Stimulated activated CD8-positive, alpha-beta memory T cell treated with anti-CD3 and anti-CD28 coated beads, Interleukin-15, amount 100 ng/mL, for 24 hours (primary cell): ENCODE measurements at places on chromosomes 5 and 9.

DNA sequence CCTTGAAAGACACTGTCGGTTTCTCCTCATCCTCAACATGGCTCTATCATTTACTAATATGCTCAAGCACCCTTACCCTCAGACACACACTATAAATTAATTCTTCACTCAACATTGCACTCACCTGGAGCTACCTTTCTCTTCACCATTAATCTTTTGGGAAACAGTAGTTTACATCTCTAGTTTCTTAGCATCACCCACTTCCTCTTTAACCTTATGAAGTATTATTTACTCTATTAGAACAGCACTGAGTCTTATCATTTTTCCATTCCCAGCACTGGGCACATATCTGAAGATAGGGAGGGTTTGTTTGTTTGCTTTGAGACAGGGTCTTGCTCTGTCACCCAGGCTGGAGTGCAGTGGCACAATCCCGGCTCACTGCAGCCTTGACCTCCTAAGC is 213.5 kb downstream of the SMARCA2 start:
- DNase-seq = no peak

DNA sequence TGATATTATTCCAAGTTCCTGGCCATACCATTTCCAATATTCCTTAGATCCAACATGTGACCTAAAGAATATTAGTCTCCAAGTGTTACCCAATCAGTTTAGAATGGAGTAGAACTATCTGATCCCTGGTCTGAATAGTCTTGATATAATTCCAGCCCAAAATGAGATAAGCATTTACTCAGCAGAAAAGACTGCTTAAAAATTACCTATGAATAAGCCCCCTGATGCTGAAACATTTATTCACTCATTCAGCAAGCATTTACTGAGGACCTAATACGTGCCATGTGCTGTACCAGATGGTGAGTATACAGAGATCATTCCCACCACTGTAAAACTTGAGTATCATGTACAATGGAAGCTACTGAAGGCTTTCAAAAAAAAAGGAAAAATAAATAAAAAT is 157.0 kb downstream of the FAM114A2 start:
- DNase-seq = no peak

DNA sequence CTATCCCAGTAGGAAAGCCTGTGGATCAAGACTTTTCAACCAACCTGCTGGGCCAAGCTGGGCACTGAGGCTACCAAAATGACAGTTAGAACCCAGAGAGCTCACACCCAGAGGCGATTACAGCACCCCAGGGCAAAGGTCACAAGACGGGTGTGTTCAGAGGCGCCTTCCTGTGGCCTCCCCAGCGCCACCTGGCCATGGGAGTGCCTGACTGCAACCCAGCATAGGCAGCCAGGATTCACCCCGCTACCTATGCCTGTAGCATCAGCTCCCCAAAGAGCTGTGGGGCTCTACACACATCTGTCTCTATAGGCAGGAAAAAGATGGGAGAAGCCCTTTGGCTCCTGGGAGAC is 33.5 kb downstream of the PDGFRB start:
- DNase-seq = no peak

DNA sequence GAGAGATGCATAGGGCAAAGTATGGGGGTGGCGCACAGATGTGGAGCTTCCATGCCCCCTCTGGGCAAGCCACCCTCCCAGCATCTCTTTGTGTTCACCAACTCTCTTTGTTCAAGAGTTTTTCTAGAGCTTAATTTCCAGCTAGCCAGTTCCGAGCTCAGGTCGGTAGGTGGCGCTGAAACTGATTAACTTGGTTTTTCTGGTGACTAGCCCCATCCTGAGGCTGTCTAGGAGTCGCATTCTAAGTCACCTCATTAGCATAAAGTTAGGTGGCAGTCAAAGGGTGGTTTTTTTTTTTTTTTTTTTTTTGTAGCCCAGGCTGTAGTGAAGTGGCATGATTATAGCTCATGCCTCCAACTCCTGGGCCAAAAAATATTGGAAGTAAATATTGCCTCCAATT is 476.4 kb downstream of the KDM4C start:
- no peak for DNase-seq

DNA sequence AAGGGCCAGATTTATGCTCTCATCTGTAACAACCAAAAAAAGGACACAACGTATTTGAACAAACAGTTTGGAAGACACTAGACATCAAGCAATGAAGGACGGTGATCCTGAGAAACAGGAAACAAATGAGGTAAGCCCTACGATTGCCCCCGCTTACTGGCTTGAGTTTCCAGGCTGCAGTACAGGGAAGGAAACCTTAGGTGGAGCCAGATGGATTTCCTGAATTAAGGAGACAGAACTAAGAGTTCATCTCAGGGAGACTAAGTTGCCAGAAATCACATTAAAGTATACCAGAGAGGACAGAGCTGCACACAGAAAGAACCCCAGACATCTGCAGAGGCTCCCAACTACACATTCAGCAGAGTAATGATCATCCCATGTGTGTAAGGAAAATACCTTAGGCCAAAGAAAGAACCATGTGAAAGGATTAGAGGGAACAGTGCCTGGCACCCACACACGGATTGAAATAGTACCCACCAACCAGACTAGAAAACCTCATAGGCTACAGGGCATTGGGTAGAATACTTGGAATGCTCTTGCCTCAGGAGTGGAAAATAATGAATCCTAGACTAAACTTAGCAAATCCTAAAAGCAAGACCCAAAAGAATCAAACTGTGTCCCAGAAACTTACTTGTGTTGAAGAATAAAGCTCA is 99.3 kb upstream of the NIPBL start:
- no peak for DNase-seq

DNA sequence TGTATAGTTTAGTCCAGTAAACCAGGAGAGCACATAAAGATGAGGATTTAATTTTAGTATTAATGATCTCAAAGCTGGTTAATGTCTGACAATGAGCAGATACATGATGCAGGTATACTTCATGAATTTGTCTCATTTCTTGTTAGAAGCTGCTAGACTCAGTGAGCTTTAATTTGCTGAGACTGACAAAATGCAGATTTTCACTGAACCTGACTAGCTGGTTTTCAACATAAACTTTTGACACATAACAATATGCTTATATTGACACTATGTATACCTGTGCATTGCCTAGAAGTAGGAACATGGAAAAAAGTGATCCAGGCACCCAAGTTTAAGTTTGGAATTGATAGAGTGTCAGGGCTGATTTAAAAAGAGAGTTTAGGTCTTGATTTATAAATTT is 10.8 kb downstream of the UBLCP1 start:
- no peak for DNase-seq

DNA sequence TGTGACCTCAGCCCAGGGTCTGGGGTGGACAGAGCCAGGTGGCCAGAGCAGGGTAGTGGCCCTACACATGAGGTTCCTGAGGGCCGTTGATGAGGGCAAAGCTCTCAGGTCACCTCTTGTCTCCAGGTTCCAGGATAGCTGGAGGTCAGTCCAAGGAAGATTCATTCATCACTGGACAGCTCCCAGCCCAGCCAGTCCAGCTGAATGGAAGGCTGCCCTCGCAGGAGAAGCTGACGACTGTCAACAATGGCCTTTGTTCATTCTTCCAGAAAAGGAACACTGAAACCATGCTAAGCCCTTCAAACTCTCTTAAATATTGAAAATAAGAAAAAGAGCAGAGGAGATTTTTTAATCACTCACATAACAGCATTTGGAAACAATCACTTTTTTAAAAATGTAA is 169.7 kb upstream of the TBCA start:
- DNase-seq = no peak

DNA sequence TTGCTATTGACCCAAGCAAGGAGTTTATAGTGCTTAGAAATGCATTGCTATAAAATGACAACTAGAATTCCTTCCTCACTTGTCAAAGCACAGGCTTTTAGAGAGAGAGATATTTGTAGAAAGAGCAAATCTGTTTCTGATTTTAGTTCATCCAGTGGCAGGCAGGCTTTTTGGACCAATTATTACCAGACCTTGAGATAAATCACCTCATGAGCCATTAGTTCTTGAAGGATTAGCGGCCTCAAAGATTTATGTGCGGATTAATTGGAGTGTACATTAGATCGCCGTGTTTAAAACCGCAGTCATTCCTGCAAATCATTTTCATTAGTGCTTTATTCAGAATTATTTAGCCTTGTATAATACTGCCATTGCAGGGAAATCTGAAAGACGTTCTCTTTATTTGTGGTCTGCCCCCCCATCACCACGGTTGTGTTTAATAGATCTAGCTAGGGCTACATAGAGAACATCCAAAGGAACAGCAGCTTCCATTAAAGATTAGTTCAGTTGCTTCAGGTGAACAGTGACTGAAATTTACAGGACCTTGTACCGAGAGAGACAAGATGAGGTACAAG is 28.8 kb upstream of the TJP2 start:
- DNase-seq = no peak

DNA sequence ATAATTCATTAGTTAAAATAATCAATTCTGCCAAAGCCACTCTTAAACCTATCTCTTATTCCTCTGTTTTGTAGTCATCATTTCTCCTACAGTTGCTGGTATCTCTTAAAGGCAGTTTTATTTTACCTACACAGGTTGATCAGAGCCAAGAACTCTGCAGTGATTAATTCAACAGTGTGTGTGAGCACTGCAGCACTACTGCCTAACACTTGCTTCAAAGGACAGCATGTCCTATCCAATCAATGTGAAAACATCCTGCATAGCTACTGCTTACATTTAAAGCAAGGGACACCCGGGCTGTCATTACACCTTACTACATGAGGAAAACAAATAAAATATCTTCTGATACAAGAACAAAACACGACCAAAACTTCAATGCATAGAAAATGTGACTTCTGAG is 45.1 kb upstream of the HK3 start:
- DNase-seq = no peak

DNA sequence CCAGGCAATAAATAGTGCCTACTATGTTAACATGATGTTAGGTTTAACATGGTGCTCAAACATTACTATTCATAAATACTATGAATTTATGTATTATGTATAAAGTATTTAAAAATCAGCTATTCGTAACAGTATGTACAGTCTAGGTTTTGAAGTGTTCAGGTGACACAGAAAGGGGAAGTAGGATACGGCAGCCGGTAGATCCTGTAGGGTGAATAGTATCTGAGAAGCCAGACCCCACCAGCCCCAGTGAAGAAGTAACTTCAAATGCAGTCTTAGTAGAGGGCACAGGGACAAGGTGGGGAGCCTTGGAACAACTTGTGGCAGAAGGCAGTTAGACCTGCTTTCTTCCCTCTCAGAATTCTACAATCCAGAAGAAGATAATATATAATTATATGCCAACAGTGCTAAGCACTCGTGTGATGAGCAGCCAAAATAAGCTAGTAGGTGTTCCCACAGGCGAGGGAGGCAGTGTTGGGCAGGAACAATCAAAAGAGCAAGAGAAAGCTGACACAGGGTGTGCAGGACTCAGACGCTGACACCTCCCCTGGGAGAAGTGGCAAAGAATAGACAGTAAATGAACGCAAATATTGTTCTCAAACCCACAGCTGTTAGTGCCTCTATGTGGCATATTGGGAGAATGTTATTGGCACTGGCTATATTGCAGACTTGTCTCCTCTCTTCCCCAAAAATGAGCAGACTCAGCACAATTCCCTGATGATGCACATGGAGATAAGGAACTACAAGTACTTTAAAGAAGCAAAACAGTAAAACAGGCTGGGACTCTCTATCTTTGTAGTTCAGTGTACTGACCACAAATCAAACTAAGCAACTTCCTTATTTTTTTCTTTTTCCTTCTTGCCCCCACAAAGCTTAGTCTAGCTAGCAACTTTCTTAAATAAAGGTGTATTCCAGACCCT is 4.6 kb downstream of the ZNF367 start:
- DNase-seq = no peak

DNA sequence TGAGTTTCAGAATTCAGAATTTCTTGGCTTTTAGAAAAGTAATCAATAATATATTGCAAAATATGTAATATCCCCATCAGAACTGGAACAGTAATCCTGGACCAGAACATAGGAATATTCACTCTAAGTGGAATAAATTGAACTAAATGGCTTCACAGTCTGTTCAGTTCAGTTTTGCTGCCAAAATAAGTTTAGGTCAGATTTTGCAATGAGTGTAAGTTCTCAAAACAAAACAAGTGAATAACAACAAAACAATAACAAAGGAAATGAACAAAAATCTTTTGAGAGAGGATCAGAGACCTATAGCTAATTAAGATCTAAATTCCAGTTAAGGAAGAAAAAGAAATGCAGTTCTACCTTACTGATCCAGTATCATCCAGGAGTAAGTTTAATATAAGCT is 9.3 kb downstream of the PTGER4 start:
- DNase-seq = no peak

DNA sequence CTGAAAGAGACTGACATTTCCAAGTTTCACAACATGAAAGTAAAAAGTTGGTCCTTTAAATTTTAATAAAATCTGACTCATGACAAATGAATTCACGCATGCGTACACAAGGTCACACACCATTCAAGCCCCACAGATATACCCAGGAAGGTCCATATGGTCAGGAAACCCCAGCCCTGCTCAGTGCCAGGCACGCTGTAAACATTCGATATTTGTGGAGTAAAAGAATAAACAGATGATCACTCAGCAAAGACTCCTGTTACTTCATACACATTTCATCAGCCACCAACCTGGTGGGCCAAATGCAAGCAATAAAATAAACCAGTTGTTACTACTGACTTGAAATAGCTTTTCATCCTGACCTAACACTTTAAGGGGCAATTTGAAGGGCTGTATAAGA is 158.0 kb upstream of the RETREG1 start:
- DNase-seq = no peak

DNA sequence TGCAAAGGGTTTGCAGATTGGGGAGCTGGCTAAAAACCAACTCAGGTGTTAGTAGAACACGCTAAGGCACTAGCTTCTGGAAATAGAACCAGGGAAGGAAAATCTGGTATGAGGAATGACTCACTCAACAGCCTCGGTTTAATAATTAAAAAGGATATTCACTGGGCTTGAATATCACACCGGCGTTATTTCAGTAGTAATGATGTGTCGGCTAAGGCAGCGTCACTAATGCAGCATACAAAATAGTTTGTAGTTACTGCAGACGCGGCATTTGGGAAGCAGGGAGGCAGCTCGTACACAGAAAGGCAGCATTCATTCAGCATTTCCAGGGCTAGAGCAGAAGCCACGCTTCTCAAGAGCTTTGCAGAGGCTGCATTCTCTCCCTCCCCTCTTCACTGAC is 1.7 kb downstream of the ADRA1B start:
- DNase-seq = no peak

DNA sequence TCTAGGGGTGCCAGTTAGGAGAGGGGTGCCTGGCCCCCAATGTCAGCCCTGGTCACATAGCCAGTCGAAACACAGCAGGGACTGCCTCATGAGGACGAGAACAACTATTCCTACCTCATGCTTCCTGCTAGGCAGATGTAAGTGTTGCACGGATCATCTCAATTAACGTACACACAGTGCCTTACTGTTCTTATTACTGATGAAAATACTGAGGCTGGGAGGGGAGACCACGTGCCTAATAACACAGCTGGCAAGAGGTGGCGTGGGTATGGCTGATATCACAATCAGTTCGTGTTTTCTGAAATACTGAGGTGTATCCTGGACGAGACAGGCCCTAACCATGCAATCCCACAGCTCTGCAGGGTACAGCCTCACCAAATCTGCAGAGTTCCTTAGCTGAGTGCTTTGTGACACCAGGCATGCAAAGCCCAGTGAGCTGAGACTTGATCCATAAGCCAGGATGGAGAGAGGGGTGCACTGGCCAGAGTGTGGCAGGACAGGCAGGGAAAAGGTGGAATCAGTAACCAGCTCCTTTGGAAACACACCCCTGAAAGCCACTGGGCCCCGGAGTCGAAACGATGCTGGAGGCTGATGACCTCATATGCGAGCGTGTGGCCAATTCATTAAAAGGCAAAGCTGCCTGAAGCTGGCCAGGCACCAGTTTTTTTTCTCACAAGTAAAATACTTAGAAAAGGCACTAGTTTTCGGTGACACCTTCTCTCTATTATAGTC is 63.9 kb downstream of the PRRT1B start:
- DNase-seq = no peak

- no peak for DNase-seq
These were observed 2.1 kb downstream of the TLN1 start for GRCh38 chr9:35729700-35730485.
